Activated CD4-positive, alpha-beta T cell treated with anti-CD3 and anti-CD28 coated beads for 36 hours (primary cell): ENCODE measurements at places on chromosomes 4 and X. TPM values are rescaled to one million over a fixed set of nuclear protein-coding genes. Genes with fewer than 3 reads are reported as not detected.
A peak's percentile ranks its signal among the peaks of the same experiment; 100 is the strongest.

- H3K4me3 ChIP-seq = no peak overlapping the region
- H3K4me1 ChIP-seq = no peaks in the 10 kb centered on the region
- no peaks in the 10 kb centered on the region for H3K36me3 ChIP-seq
- DNase-seq = no peak
Observed at GRCh38 chrX:127606590-127606989, 445.6 kb downstream of the ACTRT1 start.

GRCh38 chrX:41723826-41724225, at the start of gene GPR82:
Gene GPR82, plus strand, starts transcription at chrX:41724181. Its CDS starts 2,846 bp downstream, at chrX:41727027.
- DNase-seq = no peak
- H3K4me3 ChIP-seq = no peak within 1 kb of the TSS
- peaks cover 15% of the 10 kb centered on the region for H3K36me3 ChIP-seq
- no peaks in the 10 kb centered on the region for H3K27me3 ChIP-seq
- peaks cover 29% of the 10 kb centered on the region for H3K4me1 ChIP-seq

DNA sequence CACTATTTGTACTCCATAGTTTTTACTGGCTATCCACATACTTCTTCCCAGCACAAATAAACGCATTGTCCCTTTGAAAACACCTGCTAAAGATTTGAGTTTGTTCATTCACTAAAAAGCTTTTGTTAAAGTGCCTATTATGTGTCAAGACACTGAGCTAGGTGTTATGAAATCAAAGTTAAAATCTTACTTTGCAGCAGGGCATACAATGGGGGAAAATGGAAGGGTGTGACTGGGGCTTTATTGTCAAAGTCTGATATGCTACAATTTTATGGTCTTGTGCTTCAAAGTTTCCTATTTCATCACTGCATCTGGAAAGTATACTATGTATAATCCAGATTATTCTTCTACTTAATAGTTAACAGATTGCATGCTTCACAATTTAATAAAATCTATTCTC, 128.4 kb downstream of the PPP3CA start:
- H3K36me3 ChIP-seq = no peaks in the 10 kb centered on the region
- DNase-seq = no peak
- H3K4me1 ChIP-seq = peaks cover 15% of the 10 kb centered on the region
- H3K27ac ChIP-seq = no peak overlapping the region
- H3K4me3 ChIP-seq = no peak overlapping the region

- no peak for DNase-seq
- peaks cover 3% of the 10 kb centered on the region for H3K27me3 ChIP-seq
- no peak overlapping the region for H3K27ac ChIP-seq
- H3K36me3 ChIP-seq = no peaks in the 10 kb centered on the region
- H3K4me1 ChIP-seq = no peaks in the 10 kb centered on the region
- H3K4me3 ChIP-seq = no peak overlapping the region
Observed at GRCh38 chrX:106437407-106437806, 174.4 kb upstream of the RADX start.

DNA sequence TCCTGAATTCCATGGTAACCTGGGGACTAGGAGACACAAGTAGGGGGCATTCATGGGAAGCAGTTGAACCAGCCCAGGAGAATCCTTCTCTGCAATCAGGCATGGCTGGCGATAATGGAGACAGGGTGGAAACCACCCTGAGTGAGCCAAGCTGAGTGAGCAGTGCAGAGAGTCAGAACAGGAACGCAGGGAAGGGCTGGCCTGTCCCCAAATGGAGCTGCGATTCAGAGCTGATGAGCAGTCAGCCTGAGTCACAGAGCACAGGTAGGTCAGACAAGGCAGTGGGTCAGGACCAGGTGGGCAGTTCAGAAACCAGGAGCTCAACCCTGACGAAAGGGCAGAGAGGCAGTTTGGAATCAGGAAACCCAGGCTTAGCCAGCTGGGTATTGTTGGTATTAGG, 129.0 kb downstream of the BTC start:
- peaks cover 15% of the 10 kb centered on the region for H3K4me1 ChIP-seq
- no peaks in the 10 kb centered on the region for H3K36me3 ChIP-seq
- H3K4me3 ChIP-seq = no peak overlapping the region
- DNase-seq = peak; percentile 51
- H3K27ac ChIP-seq = no peak overlapping the region
- peaks cover 7% of the 10 kb centered on the region for H3K27me3 ChIP-seq

DNA sequence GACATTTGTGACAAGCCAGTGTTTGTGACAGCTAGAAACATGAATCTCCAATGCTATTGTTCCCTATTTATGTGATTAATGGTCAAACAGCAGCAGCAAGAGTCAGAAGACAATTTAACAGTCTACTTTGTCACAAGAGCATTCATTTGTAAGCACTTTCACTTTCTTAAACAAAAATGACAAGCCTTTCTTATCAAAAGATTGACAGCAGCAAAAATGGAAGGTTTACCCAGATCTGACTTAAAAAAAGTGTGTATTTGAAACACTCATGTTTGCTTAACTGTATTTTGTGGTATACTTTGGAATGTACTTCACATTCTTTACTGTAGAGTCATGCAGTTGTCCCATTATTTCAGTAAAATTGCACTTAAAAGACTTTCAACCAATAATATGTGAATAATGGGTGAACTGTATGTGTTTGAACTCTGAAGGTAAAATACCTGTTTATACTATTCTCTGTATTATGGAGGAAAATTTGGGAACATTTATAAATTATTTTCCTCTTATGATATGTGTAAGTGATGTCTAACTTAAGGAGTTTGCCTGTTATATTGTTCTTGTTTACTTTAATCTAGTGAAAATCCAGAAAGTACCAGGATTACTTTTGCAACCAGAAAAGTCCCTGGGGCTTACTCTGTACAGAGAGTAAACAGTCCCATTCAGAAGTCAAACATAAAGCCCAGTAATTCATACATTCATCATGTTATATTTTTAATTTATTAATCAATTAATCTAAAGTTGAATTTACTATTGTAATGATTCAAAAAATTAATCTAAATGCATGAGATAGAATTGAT, 314.9 kb upstream of the TRAM1L1 start:
- no peaks in the 10 kb centered on the region for H3K4me1 ChIP-seq
- H3K36me3 ChIP-seq = no peaks in the 10 kb centered on the region
- H3K27me3 ChIP-seq = no peaks in the 10 kb centered on the region
- DNase-seq = no peak
- H3K27ac ChIP-seq = no peak overlapping the region

Gene DDIT4L
- total RNA-seq = 0.60 TPM

DNA sequence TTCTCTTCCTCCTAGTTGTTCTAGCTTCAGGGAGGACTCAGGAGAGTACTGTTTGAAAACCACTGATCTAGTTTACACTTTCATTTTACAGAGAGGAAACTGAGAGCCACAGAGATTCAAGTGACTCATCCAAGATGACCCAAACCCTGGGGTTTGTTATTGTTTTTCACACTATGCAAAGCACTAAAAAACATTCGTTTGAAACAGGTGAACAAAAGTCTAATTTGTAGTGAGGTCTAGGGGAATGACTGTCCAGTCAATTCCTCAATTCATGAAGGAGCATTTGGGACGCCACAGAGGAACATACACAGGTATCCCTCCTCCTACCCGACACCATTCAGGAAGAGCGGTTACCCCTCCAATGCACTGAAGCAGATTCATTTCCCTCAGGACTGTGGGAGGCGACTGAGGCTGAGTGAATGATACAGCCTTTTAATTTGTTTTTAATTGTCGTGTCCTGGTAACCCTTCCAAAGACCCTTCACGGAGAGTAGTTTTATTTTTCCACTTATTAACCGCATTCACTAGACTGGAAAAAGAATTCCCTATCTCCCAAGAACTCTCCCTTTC, 30.3 kb downstream of the TLR10 start:
- DNase-seq = no peak
- H3K4me3 ChIP-seq = no peak overlapping the region
- peaks cover 7% of the 10 kb centered on the region for H3K4me1 ChIP-seq
- H3K36me3 ChIP-seq = peaks cover 4% of the 10 kb centered on the region
- no peaks in the 10 kb centered on the region for H3K27me3 ChIP-seq

Gene INPP4B
- total RNA-seq = 70.7 TPM

DNA sequence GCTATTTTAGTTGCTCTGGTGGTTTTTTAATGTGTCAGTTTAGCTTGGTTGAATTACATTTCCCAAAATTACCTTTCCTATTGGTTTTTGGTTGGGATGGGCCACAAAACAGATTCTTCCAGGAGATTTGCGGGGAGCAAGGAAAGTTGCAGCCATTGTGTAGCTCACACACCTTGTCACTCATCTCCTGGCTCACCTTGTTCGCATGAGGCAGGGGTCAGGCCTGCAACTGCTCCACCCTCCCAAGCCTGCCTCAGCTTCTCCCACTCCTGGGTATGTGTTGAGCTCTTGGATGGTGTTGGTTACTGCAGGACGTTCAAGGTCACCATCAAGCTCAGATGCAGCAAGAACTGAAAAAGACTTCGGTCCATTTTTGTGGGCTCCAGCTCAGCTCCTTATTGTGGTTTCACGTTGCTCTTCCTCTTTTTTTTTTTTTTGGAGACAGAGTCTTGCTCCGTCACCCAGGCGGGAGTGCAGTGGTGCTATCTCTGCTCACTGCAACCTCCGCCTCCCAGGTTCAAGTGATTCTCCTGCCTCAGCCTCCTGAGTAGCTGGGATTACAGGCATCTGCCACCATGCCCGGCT, 95.6 kb upstream of the METTL14 start:
- H3K4me3 ChIP-seq = no peak overlapping the region
- H3K27ac ChIP-seq = no peak overlapping the region
- peaks cover 4% of the 10 kb centered on the region for H3K36me3 ChIP-seq

DNA sequence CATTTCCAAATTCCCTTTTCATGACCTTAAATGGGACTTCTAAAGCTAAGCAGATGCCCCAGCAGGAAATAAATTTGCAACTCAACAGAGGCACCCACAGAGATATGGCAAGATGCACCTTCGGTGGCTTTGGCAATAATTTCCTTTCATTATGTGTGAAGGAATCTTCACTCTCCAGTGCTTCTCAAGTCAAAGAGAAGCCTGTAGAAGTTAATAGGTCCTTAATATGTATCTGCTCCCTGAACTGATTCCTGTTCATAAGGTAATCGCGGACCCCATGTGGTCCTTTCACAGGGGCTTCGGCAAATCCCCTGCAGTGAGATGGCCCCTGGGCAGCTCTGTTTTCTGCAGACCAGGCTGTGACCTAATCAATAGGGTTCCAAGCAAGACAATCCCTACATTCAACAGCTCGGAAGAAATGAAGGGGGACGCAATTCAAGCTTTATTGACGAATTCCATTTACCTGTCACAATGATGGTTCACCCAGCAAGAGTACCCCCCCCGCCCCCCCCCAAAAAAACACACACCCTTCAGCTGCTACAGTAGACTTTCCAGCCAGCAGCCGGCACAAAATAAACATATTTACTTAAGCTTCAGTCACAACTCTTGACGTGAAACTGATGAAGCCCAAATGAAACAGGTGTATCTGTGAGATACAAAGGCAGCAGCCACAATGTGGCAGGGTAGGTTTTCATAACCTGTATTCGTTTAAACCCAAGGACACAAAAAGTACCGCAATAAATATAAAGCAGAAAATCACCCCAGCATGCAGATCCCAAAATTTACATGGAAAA, 35.3 kb downstream of the FAT1 start:
- H3K4me3 ChIP-seq = no peak overlapping the region
- H3K4me1 ChIP-seq = no peaks in the 10 kb centered on the region

GRCh38 chrX:49042581-49043219, 457 bp downstream of the TFE3 start:
- H3K4me3 ChIP-seq = peak overlapping the region; percentile 93
- no peaks in the 10 kb centered on the region for H3K27me3 ChIP-seq
- DNase-seq = no peak

Gene MAGEA9B
- not detected for total RNA-seq

- peaks cover 22% of the 10 kb centered on the region for H3K27me3 ChIP-seq
- no peak for DNase-seq
- no peak overlapping the region for H3K4me3 ChIP-seq
- no peak overlapping the region for H3K27ac ChIP-seq
- H3K36me3 ChIP-seq = no peaks in the 10 kb centered on the region
Observed at GRCh38 chr4:118909173-118909956, 20.7 kb downstream of the SYNPO2 start.

DNA sequence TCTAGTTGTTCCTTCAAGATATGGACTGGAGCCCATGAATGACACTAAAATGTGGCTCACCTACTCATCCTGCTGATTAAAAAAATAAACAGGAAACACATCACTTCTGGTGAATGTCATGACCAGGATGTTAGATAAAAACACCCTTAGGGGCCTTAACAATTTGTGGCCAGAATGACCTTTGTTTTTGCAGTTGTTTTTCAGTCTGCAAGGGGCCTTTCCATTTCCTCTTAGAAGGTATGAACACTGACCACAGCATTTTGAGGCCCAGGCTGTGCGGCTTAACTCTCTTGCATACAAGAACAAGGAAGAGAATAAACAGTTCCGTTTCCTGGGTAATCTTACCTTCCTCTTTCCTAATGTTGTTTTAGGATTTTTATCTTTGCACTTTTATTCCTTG, 113.2 kb downstream of the IL1RAPL2 start:
- H3K4me1 ChIP-seq = no peaks in the 10 kb centered on the region
- no peak for DNase-seq
- H3K27ac ChIP-seq = no peak overlapping the region
- H3K27me3 ChIP-seq = no peaks in the 10 kb centered on the region

GRCh38 chr4:113899271-113900070, 80.0 kb downstream of the ARSJ start:
- H3K27me3 ChIP-seq = no peaks in the 10 kb centered on the region
- no peak overlapping the region for H3K4me3 ChIP-seq
- peak; percentile 33 for DNase-seq
- H3K27ac ChIP-seq = peak overlapping the region; percentile 79
- no peaks in the 10 kb centered on the region for H3K36me3 ChIP-seq
- peaks cover 54% of the 10 kb centered on the region for H3K4me1 ChIP-seq

Gene MAGEC1
- total RNA-seq = not detected

- no peaks in the 10 kb centered on the region for H3K4me1 ChIP-seq
- H3K4me3 ChIP-seq = no peak overlapping the region
- DNase-seq = no peak
- no peaks in the 10 kb centered on the region for H3K36me3 ChIP-seq
- H3K27ac ChIP-seq = no peak overlapping the region
Observed at GRCh38 chrX:9853307-9853706, 67.1 kb downstream of the SHROOM2 start.

DNA sequence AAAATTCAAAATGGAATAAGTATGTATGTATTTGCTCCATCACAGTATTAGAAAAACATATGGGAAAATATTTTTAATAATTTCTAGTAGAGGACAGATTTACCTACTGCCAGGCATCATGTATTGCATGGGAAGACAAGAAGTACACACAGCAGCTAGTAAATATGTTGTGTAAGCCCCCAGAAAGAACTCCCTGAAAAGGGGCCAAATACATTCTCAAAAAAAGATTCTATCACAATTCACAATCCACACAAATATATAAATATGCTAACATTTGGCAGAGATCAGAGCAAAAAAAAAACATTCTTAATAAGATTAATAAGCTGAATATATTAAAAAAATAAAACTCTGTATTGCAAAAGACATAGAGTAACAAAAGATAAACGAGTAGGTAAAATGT, 28.0 kb downstream of the SLC10A6 start:
- H3K36me3 ChIP-seq = no peaks in the 10 kb centered on the region
- no peaks in the 10 kb centered on the region for H3K27me3 ChIP-seq
- H3K4me1 ChIP-seq = no peaks in the 10 kb centered on the region
- no peak overlapping the region for H3K27ac ChIP-seq

DNA sequence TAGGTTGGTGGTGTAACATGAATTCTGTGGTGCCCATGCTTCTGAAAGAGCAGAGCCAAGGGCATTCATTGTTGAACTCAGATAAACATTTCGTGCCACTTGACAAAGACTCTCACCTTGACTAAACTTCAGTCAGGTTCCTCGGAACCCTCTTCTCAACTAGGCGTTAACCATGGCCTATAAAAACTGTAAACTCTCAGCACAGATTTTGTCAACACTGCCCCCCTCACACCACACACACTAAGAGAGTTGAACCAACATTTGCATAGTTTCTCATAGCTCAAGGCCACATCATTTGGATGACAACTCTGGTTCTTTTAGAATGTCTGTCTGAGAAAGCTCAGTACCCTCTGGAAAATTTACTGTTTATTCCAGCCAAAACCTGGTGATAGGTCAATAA, 28.1 kb downstream of the CASP6 start:
- peaks cover 26% of the 10 kb centered on the region for H3K4me1 ChIP-seq
- H3K36me3 ChIP-seq = peaks cover 48% of the 10 kb centered on the region
- no peak overlapping the region for H3K4me3 ChIP-seq
- DNase-seq = no peak
- H3K27me3 ChIP-seq = no peaks in the 10 kb centered on the region
